ENCODE measurements at places on chromosomes 2 and 18.

GRCh38 chr2:121382744-121383143 lies 97.7 kb upstream of the TFCP2L1 start:
- no peak for DNase-seq

GRCh38 chr18:79952996-79953559 lies 1.6 kb upstream of the SLC66A2 start:
- DNase-seq: no peak

DNA sequence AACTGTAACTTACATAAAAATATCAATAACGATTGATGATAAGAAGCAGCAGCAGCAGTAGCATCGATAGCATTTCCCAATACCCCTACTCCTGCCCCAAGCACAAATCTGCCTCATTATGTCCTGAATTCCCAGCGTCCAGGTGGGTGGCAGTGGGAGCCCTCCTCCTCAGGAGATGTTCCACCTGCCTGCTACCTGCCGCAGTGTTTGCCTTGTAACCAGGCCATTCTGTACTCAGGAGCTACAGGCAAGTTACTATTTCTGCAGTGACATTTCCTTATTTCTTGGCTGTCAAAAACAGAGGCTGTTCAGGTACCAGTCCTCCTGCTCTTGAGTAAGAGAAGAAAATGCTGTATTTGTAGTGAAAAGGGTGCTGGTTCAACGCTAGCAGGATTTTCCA lies 236.4 kb downstream of the CNTNAP5 start:
- no peak for DNase-seq

DNA sequence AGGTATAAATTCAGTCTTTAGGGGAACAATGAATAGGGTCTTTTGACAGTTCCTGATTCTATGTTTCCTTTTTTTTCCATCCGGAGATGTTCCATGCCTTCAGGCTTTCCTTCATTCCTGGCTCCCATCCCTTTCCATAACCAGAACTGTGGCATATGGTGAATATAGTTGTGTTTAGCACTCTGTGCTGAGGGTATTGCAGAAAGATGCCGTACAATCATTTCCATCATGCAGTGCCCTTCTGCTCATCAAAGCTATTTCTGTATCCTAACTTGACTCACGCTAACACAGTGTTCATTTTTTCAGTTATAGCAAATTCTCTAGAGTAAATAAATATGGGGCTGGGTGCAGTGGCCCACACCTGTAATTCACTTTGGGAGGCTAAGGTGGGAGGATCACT lies 131.9 kb upstream of the EML6 start:
- DNase-seq: no peak

GRCh38 chr2:11118761-11119160 lies 36.5 kb upstream of the SLC66A3 start:
- no peak for DNase-seq

DNA sequence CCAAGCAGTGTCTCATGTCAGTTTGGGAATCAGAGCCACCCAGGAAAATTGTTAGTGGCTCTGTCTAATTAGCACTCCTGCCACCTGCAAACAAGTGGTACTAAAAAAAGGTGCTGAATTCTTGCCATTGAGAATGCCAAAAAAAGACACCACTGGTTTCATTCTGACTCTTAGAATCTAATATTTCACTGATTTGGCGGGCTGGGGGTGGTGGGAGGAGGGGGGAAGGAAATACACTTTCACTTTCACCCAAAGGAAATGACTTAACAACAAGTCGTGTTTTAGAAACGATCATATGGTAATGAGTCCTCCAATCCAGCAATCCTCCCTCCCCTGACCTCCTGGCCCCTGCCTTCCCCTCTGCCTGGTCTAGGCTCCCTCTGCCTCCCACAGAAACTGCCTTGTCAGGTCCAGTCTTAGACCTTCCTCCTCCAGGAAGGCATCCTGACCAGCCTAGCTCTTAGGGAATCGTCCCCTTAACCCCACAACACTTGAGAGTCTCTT lies 4.4 kb upstream of the KLHL29 start:
- peak; percentile 18 for DNase-seq

DNA sequence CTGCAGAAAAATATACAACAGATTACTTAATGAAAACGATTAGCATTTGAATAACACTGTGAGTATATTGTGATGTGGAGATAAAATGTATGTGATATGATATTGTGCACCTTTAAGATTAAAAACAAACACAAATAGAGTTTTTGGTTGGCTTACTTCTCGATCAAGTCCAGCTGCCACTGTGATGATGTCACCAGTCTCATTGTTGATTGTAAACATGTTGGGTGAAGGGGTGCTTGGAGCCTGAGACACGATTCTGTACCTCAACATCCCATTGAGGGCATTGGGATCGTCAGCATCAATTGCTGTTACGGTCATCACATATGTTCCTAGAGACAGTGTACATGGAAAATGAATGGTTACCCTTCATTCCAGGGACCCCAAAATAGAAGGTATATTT lies 174.1 kb downstream of the CDH2 start:
- DNase-seq: no peak

DNA sequence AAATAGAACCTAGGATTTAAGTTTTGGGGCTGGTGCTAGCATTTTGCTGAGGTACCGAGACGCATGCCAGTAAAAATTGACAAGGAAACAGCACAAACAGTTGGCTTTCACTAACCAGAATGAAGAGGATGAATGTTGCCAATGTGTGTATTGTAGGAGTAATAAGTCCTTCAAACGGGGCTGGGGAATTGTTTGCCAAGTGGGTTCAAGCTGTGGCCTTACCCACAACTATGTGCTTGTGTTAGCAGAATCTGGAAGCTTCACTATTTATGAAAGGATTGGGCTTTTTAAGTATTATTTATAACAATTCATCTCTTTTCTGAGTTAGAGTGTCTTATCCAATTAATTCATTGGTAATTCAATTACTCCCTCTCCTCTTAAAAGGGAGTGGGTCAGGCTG lies 15.0 kb upstream of the KIF5C start:
- no peak for DNase-seq

DNA sequence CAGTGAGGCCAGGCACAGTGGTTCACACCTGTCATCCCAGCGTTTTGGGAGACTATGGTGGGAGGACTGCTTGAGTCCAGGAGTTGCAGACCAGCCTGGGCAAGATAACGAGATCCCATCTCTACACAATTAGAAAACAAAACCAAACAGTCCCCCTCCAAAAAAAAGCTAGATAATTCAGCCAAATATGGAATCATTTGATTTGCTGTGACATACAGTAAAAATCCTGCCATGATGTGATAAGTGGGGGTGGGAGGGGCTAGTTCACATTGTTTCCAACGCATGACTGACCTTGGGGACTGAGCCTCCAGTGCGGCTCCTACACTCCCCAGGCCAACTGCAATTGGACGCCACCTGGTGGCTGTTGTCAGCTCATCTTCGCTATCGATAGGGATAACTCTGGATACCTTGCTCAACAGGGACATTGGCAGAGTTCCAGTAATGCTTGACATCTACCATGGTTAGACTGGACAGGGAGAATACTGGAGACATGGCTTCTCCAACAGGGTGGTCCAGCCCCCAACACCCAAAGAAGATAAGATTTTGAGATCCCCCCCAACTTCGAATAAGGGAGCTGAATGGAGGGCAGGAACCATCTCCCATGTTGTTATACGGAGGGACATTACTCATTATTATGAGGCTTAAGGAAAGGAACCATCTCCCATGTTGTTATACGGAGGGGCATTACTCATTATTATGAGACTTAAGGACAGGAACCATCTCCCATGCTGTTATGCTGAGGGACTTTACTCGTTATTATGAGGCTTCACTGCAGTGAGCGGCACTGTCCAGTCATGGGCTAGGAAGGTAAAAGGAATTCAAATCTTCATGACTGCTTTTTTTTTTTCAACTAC lies 135.9 kb downstream of the TGIF1 start:
- DNase-seq: peak; percentile 65

DNA sequence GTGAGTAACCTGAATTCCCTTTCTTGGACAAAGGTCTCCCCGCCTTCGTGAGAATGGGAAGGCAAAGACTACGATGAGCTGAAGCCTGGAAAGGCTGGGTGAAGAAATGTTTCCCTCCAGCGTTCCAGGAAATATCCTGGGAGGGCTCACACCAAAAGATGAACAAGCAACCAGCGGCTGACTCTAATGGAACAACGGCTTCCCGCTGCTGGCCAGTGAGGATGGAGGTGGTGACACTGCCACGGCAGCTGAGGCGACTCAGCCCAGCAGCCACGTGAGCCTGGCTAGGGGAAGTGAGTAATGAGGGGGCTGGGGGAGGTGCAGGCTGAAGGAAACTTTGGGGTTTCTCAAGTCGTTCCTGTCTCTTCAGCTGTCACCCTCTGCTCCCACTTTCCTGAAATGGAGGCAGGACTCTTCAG lies 105.0 kb upstream of the SMAD7 start:
- no peak for DNase-seq

DNA sequence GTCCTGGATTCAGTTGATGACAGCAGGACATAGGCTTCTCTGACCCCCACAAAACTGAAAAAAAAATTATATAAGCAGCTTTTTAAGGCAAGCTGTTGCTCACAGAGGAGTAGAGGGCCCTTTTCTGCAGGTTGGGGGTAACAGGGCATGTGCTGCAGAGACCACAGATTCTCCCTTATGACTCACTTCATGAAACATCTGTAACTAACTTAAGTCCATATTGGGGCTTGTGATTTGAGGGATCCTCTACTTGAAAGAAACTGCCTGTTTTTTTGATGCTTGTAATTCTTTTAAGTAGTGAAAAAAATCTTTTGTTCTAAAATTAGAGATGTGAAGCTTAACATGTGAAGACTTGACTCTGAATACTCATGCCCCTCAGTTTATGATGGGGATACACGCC lies 33.4 kb downstream of the XRCC5 start:
- no peak for DNase-seq

DNA sequence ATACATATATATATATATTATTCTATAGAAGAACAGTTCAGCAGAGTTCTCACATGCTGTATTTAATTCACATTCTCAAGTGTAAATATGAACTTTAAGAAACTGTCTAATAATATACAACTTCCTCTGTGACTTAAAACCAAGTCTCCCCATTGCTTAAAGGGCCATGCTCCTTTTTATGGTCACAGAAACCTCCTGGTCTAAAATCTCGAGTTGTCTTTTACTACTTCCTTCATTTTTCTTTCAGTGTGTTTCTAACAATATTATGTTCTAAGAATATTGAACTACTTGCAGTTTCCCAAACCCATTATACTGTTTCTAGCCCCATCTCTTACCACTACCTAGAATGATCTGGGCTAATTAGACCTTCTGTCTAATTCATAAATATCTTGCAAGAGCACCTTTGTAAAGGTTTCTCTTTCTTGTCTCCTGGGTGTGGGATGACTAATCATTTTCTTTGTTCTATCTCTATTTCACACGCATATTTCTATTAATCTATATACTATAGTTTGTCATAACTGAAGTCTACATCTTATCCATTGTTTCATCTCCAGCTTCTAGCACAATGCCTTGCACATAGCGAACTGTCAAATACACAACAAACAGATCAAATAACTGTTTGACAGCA lies 48.8 kb downstream of the ERBB4 start:
- no peak for DNase-seq

GRCh38 chr2:216856406-216857065 lies 3.3 kb downstream of the TNP1 start:
- no peak for DNase-seq

All from CD4-positive, alpha-beta T cell treated with Interleukin-6 at 100 ng/mL for 8 hours (primary cell).